ENCODE measurements at places on chromosomes 6 and 20.
A peak's percentile ranks its signal among the peaks of the same experiment; 100 is the strongest.

DNA sequence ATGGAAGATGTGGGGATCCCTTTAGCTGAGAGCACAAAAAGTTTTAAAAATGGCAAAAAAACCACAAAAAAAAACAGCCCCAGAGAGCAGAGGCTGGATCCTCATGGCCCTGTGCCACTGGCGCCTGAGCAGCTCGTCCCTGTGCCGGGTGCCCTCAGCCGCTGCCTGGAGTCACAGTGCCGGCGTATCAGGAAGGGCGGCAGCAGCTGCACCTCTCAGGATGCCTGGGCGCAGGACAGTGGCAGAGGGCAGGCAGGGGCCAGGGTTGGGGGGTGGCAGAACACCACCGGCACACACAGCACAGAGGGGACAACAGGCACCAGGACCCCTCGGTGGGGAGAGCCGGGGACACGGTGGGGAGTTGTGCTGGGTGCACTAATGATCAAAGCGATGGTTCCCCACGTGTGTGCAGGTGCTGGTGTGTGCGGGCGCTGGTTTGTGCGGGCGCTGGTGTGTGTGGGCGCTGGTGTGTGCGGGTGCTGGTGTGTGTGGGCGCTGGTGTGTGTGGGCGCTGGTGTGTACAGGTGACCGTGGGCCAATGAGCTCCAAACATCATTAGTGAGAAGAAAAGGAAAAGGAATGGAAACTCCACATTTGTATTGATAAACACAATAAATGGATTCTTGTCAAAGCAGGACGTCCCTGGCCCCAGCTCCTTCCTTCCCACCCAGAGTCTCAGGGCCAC is 1.5 kb upstream of the FRMD1 start:
- no peak for DNase-seq

DNA sequence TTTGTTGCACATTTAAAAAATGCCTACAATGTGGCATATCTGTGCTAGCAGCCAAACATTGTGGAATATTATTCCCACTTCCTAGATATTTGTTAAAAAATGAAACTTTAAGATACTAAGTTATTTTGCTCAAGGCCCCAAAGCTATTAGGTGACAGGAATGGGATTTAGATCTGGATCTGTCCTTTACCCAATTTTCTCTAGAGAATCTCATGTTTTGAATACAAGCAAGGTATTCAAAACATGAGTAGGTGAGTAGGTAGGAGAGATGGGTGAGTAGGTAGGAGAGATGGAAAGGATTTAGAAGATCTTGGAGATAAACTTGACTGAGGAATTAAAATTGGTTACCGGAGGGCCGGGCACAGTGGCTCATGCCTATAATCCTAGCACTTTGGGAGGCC is 61.2 kb upstream of the AKIRIN2 start:
- no peak for DNase-seq

GRCh38 chr6:106858653-106859092 is 115.9 kb downstream of the CD24 start:
- DNase-seq: peak; percentile 82

- DNase-seq: no peak
Measured at GRCh38 chr6:5481750-5482149, 220.4 kb downstream of the FARS2 start.

DNA sequence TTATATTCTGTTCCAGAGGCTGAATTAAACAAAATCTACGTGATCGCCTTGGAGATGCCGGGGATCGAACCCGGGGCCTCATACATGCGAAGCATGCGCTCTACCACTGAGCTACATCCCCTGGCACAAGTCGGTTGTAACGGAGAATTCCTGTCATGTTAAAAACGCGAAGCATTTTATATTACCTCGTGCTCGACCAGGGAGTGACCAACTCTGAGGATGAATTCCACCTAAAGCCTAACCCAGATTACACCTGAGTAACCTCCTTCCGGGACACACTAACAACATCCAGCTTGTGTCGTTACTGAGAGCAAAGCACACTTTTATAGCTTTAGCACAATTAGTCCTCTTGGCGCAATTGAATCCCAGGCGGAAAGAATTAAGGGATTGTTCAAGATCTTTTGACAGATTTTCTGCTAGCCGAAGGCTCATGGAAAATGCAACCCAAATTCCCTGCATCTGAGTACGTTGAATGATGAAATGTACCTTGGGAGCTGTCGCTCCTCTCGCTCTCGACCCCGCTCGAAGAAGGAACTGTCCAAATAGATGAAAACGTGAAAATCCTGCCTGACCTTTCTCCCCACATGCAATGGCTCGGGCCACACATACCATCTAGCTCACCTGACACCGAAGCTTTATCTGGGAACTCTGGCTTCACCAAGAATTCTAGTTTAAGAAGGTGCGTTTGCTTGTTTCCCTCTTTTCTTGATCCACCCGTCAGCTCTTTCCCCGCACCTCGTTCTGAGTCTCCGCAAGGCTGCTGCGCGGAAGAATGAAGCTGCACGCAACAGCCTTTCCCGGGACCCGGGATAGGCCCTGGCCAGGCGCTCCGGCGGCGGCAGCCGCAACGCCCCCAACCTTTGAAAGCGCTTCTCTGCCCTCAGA is 148.3 kb downstream of the GPX5 start:
- DNase-seq: peak; percentile 72

DNA sequence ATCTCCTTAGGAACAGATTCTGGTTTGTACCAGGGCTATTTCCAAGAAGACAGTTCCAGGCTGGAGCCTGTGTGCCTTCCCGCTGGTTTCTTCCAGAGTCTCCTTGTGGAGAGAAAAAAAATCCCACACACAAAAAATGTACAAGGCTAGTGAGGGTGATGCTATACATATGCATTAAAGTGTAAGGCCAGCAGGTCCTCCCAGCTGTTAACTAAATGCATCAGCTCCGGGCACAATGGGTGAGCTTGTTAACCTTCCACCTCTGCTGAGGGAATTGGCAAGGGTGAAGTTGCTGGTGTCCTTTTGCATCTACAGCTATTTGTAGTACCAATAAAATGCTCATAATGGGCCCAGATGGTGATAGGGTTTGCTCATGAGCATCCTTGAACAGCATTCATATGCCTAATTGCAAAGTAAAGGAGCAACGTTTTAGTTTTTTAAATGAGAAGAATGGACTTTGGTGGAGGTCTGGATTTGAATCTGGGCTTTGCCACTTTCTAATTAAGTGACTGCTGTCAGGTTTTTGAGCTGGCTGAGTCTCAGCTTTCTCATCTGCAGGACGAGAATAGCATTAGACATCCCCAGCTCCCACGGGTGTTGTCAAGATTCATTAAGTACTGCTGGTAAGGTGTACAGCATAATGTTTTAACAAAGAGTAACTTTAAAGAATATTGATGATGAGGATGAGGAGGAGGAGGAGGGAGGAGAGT is 361.8 kb downstream of the QKI start:
- no peak for DNase-seq

GRCh38 chr20:53124075-53124551 is 152.0 kb downstream of the TSHZ2 start:
- DNase-seq: no peak

- peak; percentile 65 for DNase-seq
Measured at GRCh38 chr6:10418862-10419748, 4.2 kb upstream of the TFAP2A start.

GRCh38 chr20:50680105-50680960 is 11.0 kb downstream of the RIPOR3 start:
- DNase-seq: no peak

DNA sequence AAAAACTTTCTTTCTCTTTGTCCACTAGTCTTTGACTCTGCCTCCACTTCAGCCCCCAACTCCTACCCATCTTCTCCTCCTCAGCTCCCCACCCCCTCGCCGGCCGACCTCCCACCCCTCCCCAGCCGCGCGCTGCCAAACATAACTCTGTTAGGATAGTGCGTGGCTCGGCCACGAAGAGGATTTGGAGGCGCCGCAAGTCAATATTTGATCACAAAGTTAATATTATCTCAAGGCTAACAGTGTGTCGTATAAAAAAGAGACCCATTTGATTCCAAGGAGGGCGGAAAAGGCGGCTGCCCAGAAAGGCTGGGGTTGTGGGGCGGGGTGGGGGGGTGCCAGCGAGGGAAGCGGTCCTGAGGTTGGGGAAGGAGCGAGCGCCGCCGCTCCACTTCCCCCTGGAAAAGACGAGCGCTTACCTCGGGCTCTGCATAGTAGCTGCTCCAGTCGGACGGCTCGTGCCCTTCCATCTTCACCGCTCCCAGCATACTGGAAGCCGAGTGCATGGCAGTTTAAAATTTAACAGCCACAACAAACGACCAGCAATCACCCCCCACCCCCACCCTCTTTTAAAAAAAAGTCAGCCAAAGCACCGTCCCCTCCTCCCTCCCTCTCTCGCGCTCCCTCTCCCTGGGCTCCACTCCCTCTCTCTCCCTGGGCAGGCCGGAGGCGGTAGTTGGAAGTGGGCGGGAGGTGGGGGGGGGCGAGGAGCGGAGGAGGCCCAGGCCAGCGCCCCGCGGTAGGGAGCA is 425 bp downstream of the FOXA2 start:
- DNase-seq: peak; percentile 26

DNA sequence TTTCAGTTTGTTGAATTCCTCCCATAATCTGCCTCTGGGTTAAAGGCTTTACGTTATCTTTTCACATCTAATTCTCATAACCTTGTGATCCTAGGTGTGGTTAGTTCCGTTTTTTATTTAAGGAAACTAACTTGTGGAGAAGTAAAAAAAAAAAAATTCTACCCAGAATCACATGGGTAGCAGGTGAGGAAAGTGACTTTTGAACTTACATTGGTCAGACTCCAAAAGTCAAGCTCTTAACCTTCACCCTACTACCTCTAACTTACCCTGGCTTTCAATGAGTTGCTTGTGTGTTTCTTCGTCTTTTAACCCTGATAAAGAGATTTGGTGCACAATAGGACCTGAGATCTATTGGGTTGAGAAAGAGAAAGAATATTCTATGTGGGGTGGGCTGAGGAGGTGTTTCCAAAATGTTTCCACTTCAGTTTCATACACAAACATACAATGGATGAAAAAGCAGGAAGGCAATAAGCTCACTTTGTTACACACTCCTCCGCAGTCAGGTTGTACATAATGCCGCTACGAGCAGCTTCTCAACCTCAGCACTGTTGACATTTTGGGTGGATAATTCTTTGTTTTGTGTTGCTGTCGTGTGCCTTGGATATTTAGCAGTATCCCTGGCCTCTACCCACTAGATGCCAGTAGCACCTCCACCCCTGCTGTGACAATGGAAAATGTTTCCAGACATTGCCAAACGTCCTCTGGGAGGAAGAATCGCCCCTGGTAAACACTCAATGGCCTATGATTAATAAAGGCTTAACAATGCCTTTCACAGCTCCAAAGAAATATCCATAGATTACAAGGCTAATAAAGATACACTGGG is 193.0 kb upstream of the ZNF217 start:
- DNase-seq: peak; percentile 44

- peak; percentile 49 for DNase-seq
Measured at GRCh38 chr6:151389618-151390275, 1.6 kb downstream of the ZBTB2 start.

GRCh38 chr6:155050311-155050710 is 55.2 kb downstream of the TIAM2 start:
- peak; percentile 68 for DNase-seq

GRCh38 chr6:148611213-148611612 is 135.6 kb upstream of the UST start:
- DNase-seq: peak; percentile 71

DNA sequence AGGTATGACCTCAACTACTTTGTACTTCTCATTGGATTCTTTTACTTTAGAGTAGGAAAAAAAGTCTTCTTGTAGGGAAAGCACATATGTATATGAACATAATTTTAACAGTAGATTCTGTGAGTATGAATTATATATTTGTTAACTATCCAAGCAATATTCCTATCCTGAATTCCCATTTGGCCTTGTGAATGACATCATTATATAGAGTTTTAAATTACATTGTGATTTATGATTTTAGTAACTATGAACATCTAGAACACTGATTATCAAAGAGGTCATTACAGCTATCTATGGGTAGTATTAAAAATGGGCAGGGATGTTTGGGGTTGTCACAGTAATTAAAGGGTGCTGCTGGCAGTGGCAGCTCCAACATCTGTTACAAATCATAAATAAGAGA is 163.9 kb upstream of the TFAP2D start:
- no peak for DNase-seq

- DNase-seq: no peak
Measured at GRCh38 chr6:135920689-135921088, 69.2 kb downstream of the PDE7B start.

DNA sequence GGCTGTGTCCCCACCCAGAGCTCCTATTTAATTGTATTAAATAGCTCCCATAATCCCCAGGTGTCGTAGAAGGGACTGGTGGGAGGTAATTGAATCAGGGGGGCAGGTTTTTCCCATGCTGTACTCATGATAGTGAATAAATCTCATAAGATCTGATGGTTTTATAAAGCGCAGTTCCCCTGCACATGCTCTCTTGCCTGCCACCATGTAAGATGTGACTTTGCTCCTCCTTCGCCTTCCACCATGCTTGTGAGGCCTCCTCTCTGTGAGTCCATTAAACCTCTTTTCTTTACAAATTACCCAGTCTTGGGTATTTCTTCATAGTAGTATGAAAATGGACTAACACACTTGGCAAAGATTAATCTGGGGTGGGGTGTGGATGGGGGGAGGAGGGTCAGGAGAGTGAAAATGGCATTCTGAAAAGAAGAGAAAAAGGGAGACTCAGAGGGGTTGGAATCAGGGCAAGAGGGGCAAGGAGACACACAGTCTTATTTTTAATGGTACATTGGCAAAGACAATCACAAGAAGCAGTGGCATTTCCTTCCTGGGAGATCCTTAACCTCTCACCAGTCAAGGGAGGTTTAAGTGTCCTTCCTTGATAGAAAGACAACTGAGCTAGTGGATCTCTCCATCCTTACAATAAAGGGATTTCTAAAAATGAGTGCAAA is 37.5 kb upstream of the NOX3 start:
- DNase-seq: peak; percentile 4

- DNase-seq: no peak
Measured at GRCh38 chr20:16395366-16395765, 177.9 kb downstream of the KIF16B start.

DNA sequence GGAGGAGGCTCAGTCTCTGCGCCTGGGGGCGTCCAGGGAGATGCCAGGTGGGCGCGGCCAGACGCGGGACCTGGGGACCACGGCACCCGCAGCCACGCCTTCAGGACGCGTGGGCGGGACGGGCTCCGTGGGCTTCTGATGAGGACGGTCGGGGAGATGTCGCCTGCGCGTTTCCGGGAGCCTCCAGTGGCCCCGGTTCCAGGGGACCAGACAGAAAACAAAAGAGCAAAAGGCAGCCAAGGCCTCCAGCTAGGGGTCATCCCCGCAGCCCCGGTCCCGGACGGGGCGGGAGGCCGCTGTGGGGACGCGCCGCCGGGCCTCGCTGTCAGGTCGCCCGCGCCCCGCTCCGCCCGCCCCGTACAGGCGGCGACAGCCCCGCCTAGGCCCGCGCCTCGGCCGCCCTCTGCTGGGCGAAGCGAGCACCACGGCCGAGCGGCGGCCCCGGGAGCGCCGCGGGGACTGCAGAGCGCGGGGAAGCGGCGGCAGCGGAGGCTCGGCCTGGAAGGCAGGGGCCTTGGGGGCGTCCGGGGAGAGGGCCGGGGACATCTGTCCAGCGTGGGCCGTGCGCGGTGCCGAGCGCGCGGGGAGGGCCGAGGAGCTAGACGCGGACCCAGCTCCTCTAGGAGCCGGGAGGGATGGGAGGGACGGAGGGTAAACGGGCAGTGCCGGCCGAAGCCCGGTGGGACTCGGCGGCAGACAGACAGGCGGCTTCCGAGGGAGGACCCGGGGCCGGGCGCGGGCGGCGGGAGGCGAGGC is 48.7 kb downstream of the TMEM242 start:
- DNase-seq: peak; percentile 26

Measured in A172 (cell line).